ENCODE measurements at places on chromosomes 12 and 14.
A peak's percentile ranks its signal among the peaks of the same experiment; 100 is the strongest.

GRCh38 chr12:121224591-121224990 lies 14.7 kb downstream of the P2RX4 start:
- DNase-seq, result no peak

DNA sequence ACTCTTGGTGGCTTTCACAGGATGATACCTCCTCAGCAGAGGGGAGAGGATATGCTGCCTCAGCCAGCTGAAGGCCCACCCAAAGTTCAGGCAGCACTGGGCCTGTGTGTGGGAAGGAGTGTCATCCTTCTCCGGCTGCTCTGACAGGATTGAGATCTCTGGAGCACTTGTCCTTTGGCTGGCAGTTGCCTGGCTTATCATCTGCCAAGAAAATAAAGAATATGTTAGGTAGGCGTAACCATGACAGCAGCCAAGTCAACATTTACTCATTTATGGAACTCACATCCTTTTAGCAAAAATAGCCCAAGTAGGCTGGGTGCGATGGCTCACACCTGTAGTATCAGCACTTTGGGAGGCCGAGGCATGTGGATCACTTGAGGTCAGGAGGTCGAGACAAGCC lies 68.5 kb downstream of the PPFIBP1 start:
- no peak for DNase-seq

DNA sequence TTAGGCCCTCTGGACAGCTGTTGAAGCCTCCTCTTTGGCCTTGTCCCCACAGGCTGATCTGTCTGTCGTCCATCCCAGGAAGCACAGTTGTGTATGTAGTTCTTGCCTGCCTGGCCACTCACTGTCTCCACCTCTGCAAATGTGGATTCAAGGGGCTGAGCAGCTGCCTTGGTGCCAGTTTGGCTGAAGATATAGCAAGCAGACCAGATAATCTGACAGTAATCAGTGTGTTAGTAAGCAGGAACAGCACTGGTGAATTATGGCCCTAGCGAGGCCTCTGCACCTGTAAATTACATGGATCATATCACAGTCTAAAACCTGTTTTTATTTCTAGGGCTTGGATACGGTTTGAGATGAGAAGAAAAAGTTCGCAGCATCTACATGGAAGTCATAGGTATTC lies 282.5 kb upstream of the NOS1 start:
- no peak for DNase-seq

- no peak for DNase-seq
These were observed 11.9 kb upstream of the TNFAIP2 start for GRCh38 chr14:103111232-103111868.

DNA sequence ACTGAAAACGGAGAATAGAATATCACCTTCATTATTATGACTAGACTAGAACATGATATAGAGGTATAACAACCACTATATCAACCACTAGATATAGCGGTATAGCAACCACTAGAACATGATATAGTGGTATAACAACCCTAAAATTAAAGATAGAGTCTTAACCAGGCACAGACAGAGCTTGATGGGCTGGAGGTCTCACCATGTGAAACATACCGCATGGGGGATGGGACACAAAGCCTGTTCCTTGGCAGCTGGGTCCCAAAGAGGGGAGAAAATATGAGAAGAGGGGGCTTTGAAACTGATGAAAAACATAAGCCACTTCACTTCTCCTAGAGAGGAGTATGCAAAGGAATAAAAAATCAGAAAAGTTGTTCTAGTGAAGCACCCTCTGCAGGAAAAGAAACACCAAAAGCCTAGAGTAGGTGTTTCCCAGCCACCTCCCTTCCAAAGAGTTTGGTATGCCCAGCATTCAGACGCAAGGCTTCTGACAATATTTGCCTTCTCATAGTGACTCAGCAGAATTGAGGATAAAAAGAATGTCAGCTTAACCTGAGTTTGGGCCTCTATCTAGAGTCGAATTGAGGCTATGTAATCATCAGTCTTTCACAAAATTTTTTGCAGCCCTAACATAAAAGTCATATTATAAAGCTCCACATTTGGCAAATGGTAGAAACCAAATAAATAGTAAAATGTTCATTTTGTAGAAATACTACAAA lies 316.4 kb downstream of the NOVA1 start:
- no peak for DNase-seq

- DNase-seq, result no peak
These were observed 2.5 kb upstream of the TEP1 start for GRCh38 chr14:20415782-20416206.

DNA sequence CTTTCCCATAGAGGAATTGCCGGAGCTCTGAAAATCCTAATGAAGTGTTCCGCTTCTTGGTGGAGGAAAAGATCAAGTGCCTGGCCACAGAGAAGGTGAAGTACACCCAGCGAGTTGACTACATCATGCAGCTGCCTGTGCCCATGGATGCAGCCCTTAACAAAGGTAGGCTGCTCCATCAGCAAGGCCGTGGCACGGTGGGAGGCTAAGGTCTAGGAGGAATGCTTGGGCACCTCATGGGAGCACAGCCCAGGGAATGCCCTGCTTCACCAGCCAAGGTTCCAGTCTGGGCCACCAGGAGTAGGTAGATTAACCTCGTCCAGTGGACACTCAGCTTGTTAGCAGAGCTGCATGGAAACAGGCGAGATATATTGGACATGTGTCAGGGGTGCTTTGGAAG lies 6.4 kb upstream of the TPI1 start:
- DNase-seq, result no peak

DNA sequence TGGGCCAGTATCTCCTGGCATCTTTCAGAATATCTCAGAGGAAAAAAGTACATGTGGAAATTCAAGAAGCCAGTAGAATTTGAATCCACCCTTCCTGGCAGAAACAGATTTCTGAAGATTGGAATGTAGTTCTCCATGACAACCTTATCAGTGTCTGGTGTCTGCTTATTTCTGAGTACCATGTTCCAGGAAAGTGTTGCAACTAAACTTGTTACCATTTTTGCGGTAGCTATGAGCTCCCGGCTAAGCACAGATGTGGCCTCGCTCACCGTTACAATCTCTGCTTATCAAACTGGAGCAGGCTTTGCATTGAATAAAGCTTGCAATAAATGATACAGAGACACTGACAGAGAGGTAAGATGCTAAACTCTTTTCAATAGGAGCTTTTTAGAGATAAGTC lies 13.0 kb upstream of the ITPR2 start:
- no peak for DNase-seq

DNA sequence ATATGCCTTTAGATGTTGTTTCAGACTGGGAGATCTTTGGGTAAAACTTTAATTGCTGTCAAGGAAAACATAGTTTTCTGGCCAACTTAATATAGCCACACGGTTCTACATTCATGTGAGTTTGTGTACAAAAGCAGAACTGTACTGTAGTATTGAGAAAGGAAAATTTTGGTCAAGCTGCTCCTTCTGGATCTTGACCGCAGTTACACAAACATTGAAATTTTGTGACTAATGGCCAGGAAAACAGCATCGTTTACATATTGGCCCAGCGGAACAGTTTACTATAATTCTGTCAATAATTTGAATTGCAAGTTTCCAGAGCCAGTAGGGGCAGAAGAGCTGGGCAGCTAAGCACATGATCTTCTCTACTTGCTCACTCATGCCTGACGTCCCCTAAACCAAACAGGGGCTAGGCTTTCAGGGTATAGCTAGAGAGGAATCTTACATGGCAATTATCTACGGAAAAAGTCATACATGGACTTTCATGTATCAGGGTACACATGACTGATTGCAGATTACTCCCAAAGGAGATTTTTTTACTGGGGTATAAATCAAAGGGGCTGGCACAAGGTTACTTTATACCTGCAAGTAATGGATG lies 11.4 kb upstream of the ART4 start:
- DNase-seq, result no peak

GRCh38 chr14:92431199-92431725 lies 82.3 kb upstream of the RIN3 start:
- DNase-seq, result no peak

GRCh38 chr12:3750616-3751015 lies 2.3 kb downstream of the CRACR2A start:
- DNase-seq, result no peak

DNA sequence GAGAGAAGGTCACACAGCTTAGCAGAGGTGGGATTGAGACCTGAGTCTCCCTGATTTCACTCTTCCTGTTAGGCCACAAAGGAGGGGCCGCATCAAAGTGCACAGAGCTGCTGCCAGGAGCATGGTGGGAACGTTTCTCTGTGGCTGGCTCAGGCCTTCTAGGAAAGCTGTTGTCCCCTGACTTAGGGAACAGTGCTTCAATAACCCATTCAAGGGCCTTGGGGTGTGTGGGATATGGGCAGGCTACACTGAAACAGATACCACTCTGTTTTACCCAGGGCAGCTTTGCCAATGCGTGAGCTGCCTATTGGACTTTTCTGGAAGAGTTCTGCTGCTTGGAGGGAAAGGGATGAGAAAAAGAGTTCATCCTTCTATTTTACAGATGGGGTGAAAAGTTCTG lies 110.0 kb downstream of the ADCK1 start:
- DNase-seq, result peak; percentile 36

DNA sequence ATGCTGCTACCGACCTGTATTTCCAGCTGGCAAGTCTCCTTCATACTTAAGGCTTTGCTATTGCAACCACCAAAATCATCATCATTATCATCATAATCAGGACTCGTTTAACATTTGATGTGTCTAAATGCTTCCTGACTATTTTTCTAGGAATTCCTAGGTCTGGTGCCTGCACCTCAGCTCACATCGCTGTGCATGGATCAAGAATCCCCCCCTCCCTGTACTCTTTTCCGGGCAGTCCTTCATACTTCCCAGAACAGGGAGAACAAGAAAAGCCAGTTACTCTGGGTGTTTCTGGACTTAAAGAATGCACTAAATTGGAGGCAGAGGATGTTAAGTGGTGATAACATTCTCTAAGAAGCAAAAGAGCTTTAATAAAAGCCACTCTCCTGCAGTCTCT lies 9.4 kb downstream of the ERP27 start:
- no peak for DNase-seq

DNA sequence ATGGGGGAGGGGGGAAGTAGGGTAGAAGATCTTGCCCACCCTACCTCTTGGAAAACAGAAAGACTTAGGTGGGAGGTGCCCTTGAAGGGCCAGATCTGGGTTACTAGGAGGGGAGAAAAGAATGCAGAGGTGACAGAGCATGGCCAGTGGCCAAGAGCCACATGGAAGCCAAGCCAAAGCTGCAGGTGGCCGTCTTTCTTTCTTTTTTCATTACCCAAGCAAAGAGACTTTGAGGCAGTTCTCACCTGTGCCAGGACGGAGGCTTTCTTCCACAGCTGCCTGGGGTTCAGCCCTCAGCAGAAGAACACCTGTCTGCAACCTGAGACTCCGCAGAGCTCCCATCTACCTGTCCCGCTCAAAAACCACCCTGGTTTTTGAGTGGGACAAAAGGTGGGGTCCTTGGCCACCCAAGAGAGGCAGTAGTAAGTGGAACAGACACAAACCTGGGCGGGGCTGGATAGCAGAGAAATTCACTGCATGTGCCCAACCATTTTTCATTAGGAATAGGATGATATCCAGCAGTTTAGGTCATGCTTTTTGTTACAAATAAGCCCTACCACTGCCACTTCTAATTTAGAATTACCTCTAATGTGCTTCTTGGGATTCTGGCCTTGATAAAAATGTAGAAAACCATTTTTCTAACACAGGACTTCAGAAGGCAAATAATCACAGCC lies 116.5 kb downstream of the DYRK2 start:
- no peak for DNase-seq

GRCh38 chr14:61188978-61189808 lies 91.9 kb downstream of the TMEM30B start:
- no peak for DNase-seq

DNA sequence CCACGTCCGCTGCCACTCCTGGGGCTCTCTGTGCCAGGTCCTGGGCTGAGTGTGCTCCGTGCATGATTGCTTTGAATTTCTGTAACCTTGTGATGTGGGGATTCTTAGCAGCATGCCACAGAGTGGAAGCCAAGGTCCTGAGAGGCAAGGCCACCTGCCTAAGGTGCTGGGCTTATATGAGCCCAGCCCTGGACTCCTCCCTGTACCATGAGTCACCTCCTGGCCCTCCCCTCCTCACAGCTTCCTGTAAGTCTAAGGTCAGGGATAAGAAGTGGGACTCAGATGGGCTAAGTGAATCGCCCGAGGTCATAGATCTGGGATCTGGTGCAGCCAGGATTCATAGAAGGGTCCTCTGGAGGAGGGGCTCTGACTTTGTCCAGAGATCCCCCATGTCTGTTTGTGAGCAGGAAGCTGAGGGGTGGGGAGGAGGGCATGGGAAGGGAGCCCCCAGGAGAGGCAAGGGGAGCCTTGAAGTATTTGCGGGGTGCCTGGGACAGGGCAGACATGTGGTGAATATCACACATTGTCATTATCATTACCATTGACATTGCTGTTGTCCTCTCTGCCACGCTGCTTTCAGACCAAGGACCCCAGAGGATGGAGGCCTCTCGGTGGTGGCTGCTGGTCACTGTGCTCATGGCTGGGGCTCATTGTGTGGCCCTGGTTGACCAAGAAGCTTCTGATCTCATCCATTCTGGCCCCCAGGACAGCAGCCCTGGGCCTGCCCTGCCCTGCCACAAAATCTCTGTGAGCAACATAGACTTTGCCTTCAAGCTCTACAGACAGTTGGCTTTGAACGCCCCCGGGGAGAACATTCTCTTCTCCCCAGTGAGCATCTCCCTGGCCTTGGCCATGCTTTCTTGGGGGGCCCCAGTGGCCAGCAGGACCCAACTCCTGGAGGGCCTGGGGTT lies 28.8 kb downstream of the SERPINA3 start:
- DNase-seq, result no peak

DNA sequence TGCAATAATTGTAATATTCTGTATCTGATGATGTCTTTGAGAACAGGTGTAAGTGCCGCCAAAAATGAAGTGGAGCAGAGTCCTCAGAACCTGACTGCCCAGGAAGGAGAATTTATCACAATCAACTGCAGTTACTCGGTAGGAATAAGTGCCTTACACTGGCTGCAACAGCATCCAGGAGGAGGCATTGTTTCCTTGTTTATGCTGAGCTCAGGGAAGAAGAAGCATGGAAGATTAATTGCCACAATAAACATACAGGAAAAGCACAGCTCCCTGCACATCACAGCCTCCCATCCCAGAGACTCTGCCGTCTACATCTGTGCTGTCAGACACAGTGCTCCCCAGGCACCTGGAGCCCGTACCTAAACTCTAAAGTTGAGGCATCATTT lies 268.7 kb downstream of the DAD1 start:
- no peak for DNase-seq

GRCh38 chr12:121872546-121873215 lies 14.0 kb upstream of the HPD start:
- no peak for DNase-seq

DNA sequence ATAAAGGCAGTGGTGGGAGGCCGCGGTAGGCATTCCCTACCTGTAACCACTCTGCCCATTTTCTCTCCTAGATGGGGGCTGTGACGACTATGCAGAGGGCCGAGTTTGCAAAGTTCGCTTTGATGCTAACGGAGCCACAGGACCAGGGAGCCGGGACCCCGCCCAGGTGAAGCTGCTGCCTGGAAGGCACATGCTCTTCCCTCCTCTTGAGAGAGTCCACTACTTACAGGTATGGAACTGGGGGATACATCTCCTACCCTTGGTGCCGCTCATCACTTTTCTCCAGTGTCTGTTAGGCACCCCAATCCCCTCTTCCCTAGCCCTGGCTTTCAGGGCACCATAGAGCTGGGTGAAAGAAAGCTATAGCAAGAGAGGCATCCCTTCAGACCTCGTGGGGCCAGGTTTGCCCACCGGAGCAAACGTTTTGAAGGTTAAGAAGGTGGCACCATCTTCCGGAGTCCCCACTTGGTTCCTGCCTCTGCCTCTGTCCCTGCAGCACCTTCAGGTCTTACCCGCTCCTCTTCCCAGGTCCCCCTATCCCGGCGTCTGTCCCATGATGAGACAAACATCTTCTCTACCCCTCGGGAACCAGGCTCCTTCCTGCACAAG lies 2.0 kb upstream of the P3H3 start:
- DNase-seq, result no peak

GRCh38 chr12:19018302-19018970 lies 111.1 kb upstream of the PLEKHA5 start:
- DNase-seq, result no peak

- no peak for DNase-seq
These were observed 20.9 kb downstream of the KMT2D start for GRCh38 chr12:49039421-49040363.

Measured in putamen (tissue), 1 donor.